ENCODE measurements at places on chromosomes 5 and 9.

DNA sequence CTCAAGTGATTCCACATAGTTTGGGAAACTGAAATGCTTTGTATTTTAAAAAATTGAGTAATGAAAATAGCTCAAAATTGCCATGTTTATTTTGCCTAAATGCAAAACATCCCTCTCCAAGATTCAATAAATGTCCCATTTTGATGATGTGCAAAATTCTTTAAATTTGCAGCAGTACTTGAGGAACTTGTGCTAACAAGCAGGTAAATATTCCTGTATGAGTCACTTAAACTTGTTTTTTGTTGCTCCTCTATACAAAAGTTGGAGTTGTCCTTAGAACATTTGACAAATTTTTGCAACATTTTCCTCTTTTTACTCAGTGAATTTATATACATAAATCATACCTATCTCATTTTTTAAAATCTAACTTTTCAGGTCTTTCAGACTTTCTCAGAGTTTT is 280.2 kb downstream of the CDH12 start:
- DNase-seq = no peak

GRCh38 chr5:103475629-103476240 is 86.9 kb downstream of the NUDT12 start:
- no peak for DNase-seq

- DNase-seq = no peak
Observed at GRCh38 chr9:20618361-20618802, 3.9 kb downstream of the MLLT3 start.

DNA sequence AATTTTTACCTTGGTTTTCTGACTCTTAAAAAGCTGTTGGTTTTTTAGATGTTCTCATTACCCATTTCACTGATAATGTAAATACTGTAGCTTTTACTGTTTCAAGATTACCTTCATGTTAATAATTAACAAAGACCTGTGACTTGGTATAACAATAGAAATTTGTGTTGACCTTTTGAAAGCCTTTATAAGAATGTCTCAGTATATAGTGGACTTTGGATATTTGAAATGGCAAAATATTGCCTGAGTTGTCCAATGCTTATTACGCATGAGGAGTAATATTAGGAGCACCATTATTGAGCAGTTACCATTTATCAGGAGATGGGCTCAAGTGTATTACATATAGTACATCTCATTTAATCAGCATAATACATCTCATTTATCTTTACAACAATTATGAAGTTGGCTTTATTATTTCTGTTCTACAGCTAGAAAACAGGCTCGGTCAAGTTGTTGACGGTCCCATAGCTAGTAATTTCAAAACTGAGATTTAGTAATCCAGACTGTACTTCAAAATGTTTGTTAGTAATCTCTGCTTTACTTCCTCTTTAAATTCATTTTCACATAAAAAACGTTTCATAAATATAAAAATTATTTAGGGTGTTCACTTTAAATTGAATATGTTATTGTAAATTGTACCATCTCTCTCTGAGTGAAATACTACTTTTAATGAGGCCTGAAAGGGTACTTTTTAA is 50.7 kb upstream of the FKTN start:
- no peak for DNase-seq

DNA sequence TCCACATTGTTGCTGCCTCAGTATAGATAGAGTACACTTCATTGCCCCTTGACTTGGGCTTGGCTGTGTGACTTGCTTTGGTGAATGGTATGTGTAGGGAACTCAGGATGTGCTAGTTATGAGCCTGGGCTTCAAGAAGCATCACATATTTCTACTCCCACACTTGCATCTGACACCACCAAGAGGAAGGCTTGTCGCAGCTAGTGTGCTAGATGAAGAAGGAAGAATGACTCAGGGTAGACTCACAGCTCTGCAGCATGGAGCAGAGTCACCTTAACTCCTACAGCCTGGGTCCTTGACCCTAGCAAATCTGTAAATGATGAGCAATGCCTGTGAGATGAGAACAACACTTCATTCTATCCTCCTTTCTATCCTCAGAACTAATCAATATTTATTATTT is 261.8 kb downstream of the ASTN2 start:
- no peak for DNase-seq

DNA sequence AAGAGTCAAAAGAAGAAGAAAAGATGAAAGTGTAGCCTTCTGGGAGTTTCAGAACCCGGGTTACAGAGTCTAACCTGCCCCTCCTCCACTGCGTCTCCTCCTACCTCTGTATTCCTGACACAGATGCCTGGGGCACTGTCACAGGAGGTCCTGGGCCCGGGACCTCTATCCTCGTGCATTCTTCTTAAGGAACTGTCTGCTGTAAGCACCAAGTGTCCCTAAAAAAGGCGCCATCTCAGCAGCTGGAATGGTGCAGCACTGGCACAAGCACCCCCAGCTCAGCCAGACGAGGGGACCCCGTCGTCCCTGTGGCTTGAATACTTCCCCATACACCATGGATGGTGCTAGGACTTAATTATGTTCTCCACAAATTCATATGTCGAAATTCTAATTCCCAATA is 35.8 kb upstream of the MVB12B start:
- DNase-seq = no peak
